ENCODE measurements at places on chromosomes 11 and 22.

- no peak for DNase-seq
These were observed 14.6 kb downstream of the RBM4 start for GRCh38 chr11:66653123-66653522.

DNA sequence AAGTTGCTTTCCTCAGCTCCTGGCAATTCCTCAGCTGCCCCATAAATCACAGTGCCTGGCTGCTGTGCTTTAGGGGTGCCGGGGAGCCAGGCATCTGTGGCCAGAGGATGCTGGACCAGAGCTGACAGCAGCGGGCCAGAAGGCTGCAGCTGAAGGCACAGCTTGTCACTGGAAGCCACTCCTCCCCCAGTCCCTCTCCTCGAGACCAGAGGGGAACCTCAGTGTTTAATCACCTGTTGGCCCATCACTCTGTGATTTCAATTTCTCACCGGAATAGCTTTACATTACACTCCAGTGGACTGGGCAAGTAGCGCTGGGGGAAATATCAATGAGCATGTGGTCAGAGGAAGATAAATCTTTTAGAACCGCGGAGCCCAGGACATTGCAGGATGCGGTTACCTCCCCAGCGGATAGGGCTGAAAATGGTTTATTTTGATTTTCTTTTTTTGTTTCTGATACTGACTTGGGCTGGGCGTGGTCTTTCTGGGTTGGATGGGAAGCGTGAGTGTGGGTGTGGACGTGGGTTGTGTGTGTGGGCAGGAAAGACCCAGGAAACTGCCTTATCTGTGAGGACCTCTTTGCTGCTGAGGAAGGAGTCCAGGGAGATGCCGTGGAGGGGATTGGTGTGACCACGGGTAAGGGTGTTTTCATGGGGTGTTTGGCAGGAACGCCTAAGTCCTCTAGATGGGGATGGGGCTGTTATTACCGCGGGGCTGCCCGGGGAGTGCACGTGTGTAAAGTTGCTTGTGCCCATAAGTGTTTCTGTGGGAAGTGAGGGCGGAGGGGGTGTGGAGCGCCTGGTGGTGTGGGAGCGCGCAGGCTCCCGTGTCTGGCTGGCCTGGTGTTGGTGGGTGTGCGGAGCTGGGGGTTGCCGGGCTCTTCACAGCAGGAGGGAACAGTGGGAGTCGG, 4.0 kb downstream of the DAGLA start:
- no peak for DNase-seq

GRCh38 chr22:20833225-20833665, 25.4 kb downstream of the PI4KA start:
- DNase-seq = no peak

GRCh38 chr22:44030051-44030701, 6.1 kb downstream of the PARVB start:
- DNase-seq = no peak

DNA sequence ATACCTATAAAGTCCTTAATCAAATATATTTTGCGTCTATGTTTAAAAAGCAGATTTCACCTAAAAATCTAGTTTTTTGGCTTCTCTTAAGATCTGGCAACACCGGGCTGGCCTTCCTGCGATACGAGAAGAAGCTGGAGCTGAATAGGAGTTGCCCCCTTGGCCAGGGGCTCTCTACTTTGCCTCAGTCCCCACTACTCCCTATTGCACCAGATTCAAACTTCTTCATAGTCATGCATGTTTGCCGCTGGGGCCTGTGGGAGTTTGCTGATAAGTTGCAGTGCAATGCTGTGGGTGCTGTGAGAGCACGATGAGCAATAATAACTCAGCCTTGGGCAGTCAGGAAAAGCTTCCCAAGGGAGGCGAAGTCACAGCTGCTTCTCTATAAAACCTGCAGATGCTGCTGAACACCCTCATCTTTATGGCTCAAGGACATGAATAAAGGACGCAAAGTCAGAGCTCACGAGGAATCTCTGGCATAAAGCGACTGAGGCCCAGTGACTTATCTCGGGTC, 15.2 kb upstream of the EIF3D start:
- DNase-seq = no peak

- no peak for DNase-seq
These were observed 11.8 kb downstream of the TBC1D10A start for GRCh38 chr22:30314915-30315314.

DNA sequence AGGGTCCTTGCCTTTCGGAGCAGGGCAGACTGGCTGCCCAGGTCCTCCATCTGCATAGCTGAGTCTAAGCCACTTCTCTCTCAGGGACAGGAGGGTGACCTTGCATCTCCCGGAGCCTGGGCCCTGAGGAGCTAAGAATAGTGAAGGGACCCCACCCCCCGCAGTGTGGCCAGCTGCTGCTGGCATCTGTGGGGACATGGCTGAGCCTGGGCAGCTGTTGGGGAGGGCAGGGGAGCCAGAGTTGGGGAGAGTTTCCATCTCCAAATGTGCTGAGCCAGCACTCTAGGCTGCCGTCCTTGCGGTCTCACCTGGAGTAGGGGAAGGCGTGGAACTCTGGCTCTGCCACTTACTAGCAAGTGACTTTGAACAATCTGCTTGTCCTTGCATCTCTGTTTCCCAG, 34.8 kb upstream of the SHISAL1 start:
- DNase-seq = no peak

GRCh38 chr11:47131136-47131535, 45.5 kb downstream of the ARFGAP2 start:
- DNase-seq = no peak

DNA sequence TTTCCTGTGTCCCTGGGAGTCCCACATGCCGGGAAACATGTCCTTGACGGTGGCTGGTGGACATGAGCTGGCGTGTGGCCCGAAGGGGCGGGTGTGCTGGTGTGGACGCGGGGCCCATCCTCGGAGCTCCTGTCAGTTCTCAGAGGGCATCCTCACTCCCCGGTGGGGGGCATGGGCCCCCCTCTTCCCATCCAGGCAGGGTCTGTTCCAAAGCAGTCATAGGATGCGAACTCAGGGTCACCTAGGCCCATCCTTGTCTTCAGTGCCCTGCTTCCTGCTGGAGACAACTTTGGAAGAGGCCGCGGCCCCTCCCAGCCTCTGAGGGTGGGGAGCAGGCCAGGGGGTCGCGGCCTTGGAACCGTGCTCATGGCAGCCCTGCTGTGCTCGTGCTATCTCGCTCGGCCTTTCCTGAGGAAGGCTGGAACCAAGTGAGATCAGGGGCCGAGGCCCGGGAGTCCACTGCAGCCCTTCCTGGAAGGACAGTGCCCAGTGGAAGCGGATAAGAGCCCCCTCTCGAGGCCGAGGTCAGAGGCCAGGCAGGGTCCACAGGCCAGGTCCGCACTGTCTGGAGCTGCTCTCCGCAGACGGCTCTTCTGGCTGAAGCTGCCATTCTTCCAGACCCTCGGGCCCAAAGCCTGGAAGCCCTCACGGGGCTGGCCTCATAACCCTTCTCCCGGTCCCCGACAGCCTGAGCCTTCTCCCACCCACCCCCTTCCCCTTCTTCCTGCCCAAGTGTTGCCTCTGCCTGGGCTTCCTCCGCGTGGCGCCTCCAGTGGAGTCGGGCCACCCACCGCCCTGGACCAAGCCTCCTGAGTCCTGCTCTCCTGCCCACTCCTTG, 8.7 kb downstream of the GRK2 start:
- no peak for DNase-seq

- no peak for DNase-seq
These were observed 66.0 kb downstream of the FEZ1 start for GRCh38 chr11:125429807-125430678.

- no peak for DNase-seq
These were observed 33.1 kb upstream of the PICALM start for GRCh38 chr11:86101941-86102407.

GRCh38 chr11:78714539-78714938, 139.9 kb upstream of the NARS2 start:
- DNase-seq = no peak

DNA sequence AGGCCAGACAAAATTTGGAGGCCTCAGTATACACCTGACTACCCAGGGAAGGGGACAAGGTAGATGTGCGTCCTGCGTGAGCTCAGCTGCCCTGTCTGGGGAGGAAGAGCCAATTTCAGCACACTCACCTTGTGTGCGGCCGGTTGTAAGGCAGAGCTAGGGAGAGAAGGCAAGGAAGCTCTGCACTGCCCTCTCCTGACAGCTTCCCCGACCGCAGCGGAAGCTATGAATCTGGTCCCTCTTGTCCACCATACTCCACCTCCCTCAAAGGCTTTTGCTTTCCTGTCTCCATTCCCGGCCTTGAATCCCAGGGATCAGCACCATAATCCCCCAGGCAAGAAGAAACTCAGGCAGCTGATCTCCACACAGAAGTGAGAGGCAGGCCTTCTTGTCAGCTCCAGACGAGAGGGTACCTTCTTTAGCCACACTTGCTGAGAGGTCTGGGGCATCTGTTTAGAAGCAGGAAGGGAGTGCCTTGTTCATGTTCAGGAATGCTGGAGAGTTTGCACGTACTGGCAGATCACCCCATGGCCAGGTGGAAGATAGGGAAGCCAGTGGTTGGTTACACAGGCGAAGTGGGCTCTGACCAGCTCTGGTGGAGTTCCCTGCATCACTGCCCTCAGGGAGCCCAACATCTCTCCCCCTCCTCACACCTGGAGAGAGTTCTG, 62.5 kb downstream of the FEZ1 start:
- DNase-seq = no peak

GRCh38 chr11:83613767-83614121, 327.6 kb upstream of the CCDC90B start:
- no peak for DNase-seq

GRCh38 chr11:46889689-46890475, 28.5 kb downstream of the LRP4 start:
- DNase-seq = peak; percentile 56

DNA sequence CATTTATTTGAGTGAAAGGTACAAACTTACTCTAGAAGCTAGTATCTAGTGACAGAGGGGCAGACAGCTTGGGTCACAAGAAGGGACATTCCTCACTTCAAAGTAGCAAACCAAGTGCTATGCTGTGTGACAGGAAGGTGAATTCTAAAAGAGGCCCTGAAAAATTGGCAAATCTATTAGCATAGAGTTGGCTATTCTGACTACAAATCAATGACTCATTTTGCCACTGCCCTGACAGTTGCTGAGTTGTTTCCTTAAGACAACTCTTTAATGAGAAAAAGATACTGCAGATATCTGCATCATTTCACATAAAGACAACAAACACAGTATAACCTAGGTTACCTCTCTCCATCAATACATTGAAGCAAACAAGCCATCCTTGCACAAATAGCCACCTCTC, 524.0 kb upstream of the LRRC4C start:
- DNase-seq = no peak

- DNase-seq = no peak
These were observed 860.1 kb downstream of the TBC1D22A start for GRCh38 chr22:47622541-47622940.

DNA sequence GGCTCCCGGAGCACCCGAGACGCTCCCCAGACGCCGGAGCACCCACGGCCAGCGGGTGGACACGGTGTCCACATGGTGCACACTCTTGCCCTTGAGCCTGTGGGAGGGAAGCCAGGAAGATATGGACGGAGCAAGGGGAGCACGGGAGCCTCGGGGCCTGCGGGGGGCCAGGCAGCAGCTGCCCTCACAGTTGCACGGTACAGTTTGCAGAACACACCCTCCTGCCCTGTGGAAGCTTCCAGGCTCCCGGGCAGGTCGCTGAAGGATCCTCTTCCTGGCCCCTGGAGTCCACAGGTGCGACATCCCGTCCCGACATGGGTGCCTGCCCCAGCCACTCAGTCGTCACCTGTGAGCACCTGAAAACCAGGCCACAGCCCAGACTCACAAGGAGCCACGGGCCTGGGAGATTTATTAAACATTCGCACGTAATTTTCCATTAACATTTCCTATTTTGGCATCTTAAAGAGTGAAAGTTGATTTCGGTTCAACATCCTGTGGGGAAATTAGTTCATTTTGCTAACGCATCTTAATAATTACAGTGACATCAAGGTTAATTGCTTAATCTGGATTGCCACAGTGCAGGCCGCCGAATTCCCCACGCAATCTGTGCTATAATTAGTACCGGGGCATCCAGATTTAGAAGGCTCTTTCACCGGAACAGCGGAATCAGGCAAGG, 253.3 kb downstream of the BRD1 start:
- no peak for DNase-seq

DNA sequence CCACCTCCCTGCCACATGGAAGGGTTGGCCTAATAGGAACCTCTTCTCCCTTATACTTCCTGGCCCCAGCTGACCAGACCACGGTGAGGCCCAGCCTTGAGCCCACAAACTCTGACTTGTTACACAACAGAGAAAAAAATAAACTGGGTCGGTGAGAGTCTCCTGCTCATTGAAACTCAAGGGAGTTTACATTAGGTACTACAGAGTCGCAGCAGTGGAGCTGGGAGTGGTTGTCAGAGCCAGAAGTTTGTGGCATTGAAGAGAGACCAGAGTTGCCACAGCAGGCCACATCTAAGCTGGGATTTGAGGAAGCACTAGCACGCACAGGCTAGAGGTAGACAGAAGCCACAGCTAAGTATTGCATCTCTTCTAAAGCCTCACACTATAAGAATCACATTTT, 296.2 kb downstream of the DDX10 start:
- no peak for DNase-seq

- DNase-seq = peak; percentile 12
These were observed 46.3 kb upstream of the SYT13 start for GRCh38 chr11:45332276-45332934.

GRCh38 chr11:30420233-30420787, 97.4 kb downstream of the ARL14EP start:
- DNase-seq = no peak

Measured in activated CD4-positive, CD25-positive, alpha-beta regulatory T cell treated with anti-CD3 and anti-CD28 coated beads, Interleukin-2, amount 50 U/mL, for 16 hours (primary cell).